ENCODE measurements at places on chromosomes 1 and 21.

DNA sequence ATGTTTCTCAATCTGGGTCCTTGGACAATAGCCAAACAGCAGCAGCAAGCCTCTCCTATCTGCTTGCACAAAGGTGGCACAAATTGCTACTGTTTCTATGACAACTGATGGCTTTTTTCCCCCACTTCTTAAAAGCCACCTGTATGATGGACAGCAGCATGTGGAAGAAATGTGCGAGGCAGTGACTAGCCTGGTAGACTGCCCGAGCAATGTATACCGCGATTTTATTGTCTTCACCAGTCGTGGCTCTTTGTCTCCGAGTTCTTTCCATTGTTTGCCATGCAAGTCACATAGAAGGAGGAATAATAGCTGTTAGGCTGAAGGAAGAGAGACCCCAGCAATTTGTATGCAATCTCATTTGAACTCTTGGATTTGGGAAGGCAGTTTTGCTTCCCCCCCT is 79.4 kb downstream of the S1PR1 start:
- DNase-seq: no peak

- DNase-seq: no peak
These were observed 120.9 kb upstream of the ZBTB40 start for GRCh38 chr1:22330760-22331119.

DNA sequence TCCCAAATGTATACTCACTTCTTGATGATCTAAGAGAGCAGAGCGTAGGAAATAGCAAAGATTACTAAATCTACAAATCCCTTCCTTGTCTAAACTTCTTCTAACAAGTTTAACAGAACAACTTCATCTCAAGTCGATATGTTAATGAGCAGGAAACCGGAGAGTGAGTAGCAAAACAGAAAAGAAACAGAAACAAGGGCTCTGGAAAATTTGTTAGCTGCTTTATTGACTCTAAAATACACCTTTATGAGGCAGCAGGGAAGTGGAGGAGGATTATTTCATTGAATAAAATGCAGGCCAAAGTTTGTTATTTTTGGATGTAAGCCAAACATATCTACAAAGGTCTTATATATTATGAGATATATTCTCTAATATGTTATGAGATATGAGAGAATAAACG is 192.4 kb downstream of the LRRIQ3 start:
- DNase-seq: no peak

GRCh38 chr1:243850202-243850451 is at the start of gene AKT3:
Gene AKT3, minus strand, starts transcription at chr1:243850243. Its CDS starts 7,073 bp downstream, at chr1:243843170.
- no peak for DNase-seq

GRCh38 chr1:8602471-8603219 is 214.8 kb downstream of the RERE start:
- no peak for DNase-seq

- DNase-seq: no peak
These were observed 12.0 kb downstream of the F11R start for GRCh38 chr1:161008869-161009510.

- DNase-seq: no peak
These were observed 108.9 kb downstream of the CAPN8 start for GRCh38 chr1:223556414-223557129.

All from CD4-positive, alpha-beta T cell (primary cell).